NCI-H1417 treated with DMSO at 0.1 percent for 48 hours (cell line): ENCODE measurements at places on chromosomes 16 and 17.

GRCh38 chr17:42675965-42676423 is 800 bp downstream of the PLEKHH3 start:
- DNase-seq, result no peak

DNA sequence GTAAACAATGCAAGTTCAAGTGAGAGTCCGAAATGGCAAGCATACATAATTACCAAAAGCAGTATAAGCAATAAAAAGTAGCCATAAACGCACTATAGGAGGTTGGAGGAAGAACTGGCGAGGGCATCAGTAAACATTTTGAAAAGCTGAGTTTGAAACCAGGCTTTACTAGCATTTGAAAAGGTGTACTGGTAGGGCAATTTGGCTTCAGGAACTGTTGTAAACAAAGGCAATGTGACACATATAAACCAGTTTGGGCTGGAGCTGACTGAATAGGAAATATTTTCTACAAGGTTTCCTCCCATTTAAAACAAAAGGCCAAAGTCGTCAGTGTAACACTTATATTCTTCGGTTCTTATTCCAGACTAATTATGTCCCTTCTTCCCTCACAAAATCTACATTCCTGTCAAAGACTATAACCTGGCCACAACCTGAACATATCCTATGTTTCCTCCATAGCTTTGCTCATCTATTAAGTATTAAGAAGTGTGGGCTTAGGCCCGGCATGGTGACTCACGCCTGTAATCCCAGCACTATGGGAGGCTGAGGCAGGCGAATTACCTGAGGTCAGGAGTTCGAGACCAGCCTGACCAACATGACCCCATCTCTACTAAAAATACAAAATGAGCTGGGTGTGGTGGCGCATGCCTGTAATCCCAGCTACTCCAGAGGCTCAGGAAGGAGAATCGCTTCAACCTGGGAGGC is 7.8 kb downstream of the CBX1 start:
- DNase-seq, result no peak

DNA sequence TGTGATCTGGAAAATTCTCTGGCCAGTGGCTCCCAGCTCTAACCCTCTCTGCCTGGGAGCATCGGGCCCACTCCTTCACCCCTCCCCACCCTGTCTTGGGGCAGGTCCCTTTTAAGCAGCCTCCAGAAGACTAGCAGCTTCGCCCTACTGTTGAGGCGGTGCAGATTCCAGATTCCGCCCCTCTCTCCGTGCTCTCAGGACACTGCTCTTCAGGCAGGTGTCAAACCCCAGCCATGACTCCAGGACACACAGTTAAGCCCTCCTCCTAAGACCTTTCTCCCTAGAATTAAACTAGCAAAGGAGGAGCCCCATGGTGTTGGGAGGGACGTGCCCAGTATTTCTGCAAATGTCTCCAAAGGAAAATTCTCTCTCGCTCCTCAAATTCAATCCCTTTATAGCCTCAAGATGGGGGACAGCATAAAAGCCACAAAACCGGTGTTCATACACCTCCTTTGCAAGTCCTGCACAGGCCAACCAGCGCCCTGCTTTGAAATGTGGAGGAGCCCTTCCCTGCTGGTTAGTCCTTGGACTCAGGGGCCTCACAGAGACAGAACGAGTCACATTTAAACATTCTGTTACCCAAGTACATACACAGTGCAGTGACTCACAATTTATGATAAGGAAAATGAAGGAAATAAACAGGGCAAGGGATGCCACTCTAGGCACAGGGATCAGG is 7.2 kb downstream of the LPO start:
- DNase-seq, result no peak

DNA sequence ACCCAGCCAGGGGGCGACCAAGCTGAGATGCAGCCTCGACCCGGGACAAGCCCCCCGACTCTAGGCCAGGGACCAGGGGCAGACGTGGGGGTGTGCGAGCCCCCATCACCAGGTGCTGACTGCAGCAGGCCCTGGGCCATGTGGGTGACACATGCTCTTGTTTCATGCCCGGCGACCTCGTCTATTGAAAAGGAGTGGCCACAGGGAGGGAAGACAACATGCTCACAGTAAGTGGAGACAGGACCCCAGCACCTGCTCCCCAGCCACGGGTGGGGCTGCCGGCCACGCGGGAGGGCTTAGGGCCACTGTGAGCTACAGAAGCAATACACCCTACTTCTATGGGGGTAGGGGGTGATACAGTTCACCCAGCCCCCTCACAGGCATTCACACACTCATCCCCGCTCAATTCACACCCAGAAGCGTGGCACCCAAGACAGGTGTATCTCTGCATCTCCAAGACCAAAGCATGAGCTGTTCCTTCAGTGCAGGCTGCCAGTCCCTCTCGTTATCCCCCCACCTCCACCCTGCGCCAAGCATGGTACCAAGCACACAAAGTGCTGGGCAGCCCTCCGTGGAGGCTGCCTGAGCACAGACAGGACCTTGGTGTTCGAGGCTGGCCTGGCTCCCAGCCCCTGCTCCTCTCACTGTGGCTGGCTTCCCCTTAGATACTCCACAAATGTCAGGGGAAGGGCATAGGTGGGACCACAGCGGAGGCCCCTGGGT is 13.6 kb downstream of the VASN start:
- no peak for DNase-seq

GRCh38 chr16:16924613-16925012 is 545.7 kb downstream of the NPIPA7 start:
- no peak for DNase-seq

- no peak for DNase-seq
Observed at GRCh38 chr17:43940630-43941029, 1.6 kb downstream of the PPY start.

DNA sequence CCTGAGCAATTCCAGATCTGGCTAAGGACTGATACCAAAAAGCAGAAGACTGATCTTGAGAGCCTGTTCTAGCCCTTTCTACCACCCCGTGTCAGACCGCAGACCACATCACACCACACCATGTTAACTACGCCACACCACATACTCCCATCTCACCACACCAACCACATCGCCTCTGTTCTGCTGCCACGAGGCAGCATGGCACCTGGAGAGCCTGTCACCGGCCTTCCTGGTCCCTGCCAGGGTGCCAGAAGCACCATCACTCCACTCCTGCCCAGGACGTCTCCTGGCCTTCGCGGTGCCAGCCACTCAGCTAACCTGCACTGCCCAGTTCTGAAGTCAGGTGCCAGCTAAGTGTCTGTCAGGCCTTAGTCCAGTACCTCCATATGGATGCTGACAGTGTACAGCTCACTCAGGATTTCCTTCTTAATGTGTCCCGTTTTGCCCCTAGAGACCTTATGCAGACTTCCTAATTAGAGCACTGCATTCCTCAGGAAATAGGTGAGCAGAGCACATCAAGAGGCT is 37.2 kb upstream of the BCAR1 start:
- DNase-seq, result no peak

- no peak for DNase-seq
Observed at GRCh38 chr16:3542601-3543373, 34.4 kb downstream of the NLRC3 start.
